Endothelial cell (in vitro differentiated cells): ENCODE measurements at places on chromosomes 12 and 14.

GRCh38 chr12:32365473-32366064 lies 33.8 kb upstream of the FGD4 start:
- H3K27ac ChIP-seq: no peak overlapping the region
- DNase-seq: peak; percentile 62
- no peak overlapping the region for H3K4me3 ChIP-seq
- H3K36me3 ChIP-seq: peaks cover 3% of the 10 kb centered on the region

DNA sequence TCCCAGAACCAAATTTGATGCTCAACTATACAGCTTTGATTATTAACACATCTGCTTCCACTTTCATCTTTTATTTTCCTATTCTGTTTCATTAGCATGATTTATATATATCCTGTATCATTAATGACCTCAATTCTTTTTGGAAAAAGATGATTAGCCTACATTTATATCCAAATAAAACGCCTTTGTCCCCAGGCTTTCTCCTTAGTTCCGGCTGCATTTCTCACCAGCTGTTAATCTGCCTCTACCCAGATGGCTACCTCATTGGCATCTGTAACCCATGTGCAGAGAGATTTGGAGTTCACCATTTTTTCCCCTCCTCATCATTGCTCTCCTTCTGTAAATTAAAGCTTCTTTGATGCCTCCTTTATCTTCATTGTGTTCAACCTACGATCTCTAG lies 336.8 kb upstream of the RGS6 start:
- peaks cover 7% of the 10 kb centered on the region for H3K4me1 ChIP-seq
- DNase-seq: no peak
- no peak overlapping the region for H3K27ac ChIP-seq
- peaks cover 10% of the 10 kb centered on the region for H3K36me3 ChIP-seq

DNA sequence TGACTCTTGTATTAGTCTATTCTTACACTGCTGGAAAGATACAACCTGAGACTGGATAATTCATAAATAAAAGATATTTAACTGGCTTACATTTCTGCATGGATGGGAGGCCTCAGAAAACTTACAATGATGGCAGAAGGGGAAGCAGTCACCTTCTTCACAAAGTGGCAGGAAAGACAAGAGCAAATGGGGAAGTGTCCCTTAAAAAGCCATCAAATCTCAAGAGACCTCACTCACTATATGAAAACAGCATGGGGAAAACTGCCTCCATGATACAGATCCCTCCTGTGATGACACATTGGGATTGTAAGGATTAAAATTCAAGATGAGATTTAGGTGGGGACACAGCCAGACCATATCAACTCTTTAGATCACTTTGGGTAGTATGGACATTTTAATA lies 83.7 kb downstream of the TMTC3 start:
- no peak overlapping the region for H3K4me3 ChIP-seq
- DNase-seq: no peak
- H3K4me1 ChIP-seq: no peaks in the 10 kb centered on the region
- no peaks in the 10 kb centered on the region for H3K36me3 ChIP-seq
- H3K27me3 ChIP-seq: no peaks in the 10 kb centered on the region

GRCh38 chr12:119178544-119179334 lies at the start of gene HSPB8:
Gene HSPB8, plus strand, starts transcription at chr12:119178931. Its CDS starts 382 bp downstream, at chr12:119179313.
- no peaks in the 10 kb centered on the region for H3K36me3 ChIP-seq
- H3K27me3 ChIP-seq: peaks cover 8% of the 10 kb centered on the region
- DNase-seq: peak; percentile 38
- H3K27ac ChIP-seq: no peak within 1 kb of the TSS
- no peak within 1 kb of the TSS for H3K4me3 ChIP-seq

DNA sequence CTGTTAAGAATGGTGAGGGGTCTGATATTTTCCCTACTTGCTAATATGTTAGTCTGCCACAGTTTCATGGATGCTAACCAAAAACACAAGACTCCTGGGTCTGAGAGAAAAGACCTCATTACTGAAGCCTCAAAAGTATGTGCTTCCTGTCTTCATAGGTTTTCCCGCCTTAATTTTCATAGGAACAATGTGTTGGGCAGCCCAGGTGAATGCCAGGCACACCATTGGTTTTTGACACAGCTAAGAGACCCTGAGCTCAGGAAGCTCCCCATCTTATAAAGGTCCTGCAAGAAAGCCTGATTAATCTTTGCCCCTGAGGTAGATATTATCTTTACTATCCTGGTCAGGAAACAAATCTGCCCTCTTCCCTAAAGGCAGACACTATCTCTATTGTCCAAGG lies 464.1 kb downstream of the MDGA2 start:
- H3K4me3 ChIP-seq: no peak overlapping the region
- DNase-seq: no peak
- peaks cover 10% of the 10 kb centered on the region for H3K4me1 ChIP-seq
- H3K27me3 ChIP-seq: no peaks in the 10 kb centered on the region

DNA sequence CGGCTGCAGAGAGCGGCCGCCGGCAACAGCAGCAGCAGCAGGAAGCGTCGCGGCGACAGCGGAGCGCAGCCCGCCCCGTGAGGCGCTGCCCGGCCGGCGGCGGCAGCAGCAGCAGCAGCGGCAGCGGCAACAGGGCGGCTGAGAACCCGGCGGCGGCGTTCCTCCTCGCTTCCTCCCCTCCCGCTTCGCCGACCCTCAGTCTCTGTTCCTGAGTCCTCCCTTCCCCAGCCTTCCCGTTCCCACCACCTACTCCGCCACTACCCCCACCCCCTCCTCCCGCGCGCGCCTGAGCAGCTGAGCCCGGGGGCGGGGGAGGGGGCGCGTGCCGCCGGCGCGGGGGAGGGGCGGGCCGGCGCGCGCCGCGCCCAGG lies 310 bp downstream of the BICDL1 start:
- no peaks in the 10 kb centered on the region for H3K36me3 ChIP-seq
- no peak overlapping the region for H3K4me3 ChIP-seq
- peaks cover 2% of the 10 kb centered on the region for H3K27me3 ChIP-seq

DNA sequence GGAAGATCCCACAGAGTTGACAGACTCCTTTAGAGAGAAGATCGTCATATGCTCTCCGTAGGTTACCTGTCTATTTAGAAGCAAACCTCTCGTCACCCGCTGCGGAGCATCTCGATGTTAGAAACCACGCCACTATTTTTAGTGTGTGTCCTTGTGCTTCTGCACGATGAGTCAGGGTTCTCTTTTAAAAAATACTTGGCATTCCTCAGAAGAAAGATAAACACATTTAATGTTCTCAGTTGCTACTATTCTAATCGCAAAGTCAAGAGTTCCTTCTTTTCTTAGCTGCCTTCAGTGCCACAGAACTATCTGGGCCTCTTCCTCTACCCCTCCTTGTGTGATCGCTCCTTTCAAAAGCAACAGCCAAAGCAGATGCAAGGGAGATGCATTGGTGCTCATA lies 192.4 kb downstream of the PELI2 start:
- no peaks in the 10 kb centered on the region for H3K36me3 ChIP-seq
- no peak overlapping the region for H3K27ac ChIP-seq
- peaks cover 2% of the 10 kb centered on the region for H3K27me3 ChIP-seq
- DNase-seq: no peak
- no peak overlapping the region for H3K4me3 ChIP-seq
